ENCODE measurements at places on chromosomes 1 and 21. TPM values are rescaled to one million over a fixed set of nuclear protein-coding genes. Genes with fewer than 3 reads are reported as not detected.

DNA sequence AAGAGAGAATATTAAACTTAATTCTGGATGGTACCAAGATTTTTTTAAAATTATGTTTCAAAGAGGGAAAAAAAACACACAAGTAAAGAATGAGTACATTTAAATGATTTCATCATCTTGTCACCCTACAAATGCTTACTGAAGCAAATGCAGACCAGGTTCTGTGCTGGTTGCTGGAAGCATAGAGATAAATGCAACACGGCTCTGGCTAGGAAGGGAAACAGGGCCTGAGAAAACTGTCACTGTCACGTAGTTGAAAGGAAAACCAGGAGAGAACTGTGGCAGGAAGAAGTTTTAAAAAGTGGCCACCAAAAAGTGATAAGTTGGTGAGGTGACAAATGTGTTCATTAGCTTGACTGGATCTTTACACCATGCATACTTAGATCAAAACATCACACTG lies 336.9 kb upstream of the NFIA start:
- H3K27ac ChIP-seq = peak overlapping the region; percentile 5
- peaks cover 9% of the 10 kb centered on the region for H3K4me1 ChIP-seq
- no peaks in the 10 kb centered on the region for H3K36me3 ChIP-seq
- no peak overlapping the region for H3K4me3 ChIP-seq

DNA sequence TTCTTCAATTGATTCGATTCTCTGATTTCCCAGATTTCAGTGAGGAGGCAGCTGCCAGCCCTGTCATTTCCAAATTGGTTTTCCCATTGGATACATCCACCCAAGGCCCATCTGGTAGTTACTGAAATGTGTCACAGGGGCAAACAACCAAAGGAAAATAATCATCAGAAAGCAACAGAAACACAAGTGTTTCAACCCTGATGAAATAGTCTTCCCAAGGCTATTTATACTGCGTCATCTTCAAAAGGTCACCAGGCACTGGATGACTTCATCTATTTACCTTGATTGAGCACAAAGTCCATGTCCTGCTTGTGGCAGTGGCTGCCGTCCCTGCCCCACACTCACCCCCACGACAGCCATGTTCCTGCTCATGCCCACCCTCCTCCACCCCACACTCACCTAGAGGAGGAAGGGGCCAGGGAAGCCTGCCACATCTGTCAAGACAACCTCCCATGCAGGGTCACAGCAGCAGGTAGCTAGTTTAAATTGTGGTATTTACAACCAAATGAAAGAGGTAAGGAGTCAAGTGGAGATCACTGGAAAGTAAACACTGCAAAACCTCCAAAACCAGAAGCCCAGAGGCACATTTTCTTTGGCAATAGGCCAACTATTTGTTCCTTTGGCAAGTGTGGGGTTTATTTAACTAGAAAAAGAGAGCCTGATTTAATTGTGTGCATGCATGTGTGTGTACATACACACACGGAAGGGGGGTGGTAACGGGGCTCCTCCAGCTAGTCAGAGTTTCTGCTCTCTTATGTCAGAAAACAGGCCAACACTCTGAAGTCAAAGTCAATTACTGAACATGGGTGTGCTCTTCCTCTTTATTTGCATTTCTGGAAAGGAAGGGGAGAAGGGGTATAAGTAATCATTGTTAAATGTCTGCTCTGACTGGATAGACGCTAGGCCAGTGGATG lies 49.5 kb upstream of the RAB4A start:
- DNase-seq = no peak
- no peak overlapping the region for H3K4me3 ChIP-seq
- H3K27me3 ChIP-seq = peaks cover 2% of the 10 kb centered on the region
- H3K27ac ChIP-seq = no peak overlapping the region

The RGS13 gene
- not detected for total RNA-seq

DNA sequence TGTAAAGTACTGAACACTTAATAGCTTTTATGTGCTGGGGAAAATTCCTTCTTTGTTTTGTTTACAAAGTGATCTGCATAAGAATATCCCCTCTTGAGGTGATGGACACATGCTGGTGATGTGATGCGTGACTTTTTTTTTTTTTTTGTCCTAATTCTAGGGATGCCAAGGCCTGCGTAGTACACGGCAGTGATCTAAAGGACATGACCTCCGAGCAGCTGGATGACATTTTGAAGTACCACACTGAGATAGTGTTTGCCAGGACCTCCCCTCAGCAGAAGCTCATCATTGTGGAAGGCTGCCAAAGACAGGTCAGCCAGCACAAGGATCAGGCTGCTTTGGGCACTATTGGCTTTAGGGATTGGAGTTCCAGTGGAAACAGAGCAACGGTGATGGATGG lies 24.7 kb downstream of the ATP1A1 start:
- no peak overlapping the region for H3K4me3 ChIP-seq
- H3K36me3 ChIP-seq = peaks cover 4% of the 10 kb centered on the region
- no peak overlapping the region for H3K27ac ChIP-seq
- H3K4me1 ChIP-seq = no peaks in the 10 kb centered on the region

GRCh38 chr1:81183051-81183450 lies 617.7 kb upstream of the ADGRL2 start:
- no peak for DNase-seq
- H3K27ac ChIP-seq = no peak overlapping the region
- H3K27me3 ChIP-seq = no peaks in the 10 kb centered on the region
- H3K4me3 ChIP-seq = no peak overlapping the region
- H3K36me3 ChIP-seq = no peaks in the 10 kb centered on the region

The LCE2B gene
- not detected for total RNA-seq

The APOBEC4 gene
- not detected for total RNA-seq

- no peak overlapping the region for H3K4me3 ChIP-seq
- no peaks in the 10 kb centered on the region for H3K4me1 ChIP-seq
- no peak overlapping the region for H3K27ac ChIP-seq
- no peak for DNase-seq
- no peaks in the 10 kb centered on the region for H3K27me3 ChIP-seq
- H3K36me3 ChIP-seq = no peaks in the 10 kb centered on the region
These were observed 831.4 kb downstream of the ADGRL2 start for GRCh38 chr1:82632155-82632554.

DNA sequence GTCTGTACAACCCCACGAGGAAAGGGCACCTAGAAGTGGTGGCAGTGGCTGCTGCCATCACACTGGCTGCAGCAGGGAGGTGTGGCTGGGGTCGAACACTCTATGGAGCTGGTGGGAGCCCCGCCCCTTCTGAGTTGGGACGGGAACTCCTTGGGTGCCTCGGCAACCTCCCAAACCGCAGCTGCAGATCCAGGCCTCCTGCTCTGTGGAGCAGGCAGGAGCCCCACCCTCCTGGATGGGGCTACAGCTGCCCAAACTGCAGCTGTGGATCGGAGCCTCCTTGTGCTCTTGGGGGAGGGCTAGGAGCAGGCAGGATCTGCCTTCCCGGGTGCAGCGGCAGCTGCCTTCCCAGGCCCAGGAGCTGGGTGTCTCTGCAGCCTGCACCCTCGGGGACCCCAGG lies 38.9 kb upstream of the TARDBP start:
- peaks cover 3% of the 10 kb centered on the region for H3K27me3 ChIP-seq
- H3K27ac ChIP-seq = no peak overlapping the region
- no peak overlapping the region for H3K4me3 ChIP-seq
- DNase-seq = no peak

The KLHDC8A gene
- total RNA-seq = 125 TPM

The LCE6A gene
- not detected for total RNA-seq

Measured in glutamatergic neuron (in vitro differentiated cells).